ENCODE measurements at places on chromosomes 11 and 22.

DNA sequence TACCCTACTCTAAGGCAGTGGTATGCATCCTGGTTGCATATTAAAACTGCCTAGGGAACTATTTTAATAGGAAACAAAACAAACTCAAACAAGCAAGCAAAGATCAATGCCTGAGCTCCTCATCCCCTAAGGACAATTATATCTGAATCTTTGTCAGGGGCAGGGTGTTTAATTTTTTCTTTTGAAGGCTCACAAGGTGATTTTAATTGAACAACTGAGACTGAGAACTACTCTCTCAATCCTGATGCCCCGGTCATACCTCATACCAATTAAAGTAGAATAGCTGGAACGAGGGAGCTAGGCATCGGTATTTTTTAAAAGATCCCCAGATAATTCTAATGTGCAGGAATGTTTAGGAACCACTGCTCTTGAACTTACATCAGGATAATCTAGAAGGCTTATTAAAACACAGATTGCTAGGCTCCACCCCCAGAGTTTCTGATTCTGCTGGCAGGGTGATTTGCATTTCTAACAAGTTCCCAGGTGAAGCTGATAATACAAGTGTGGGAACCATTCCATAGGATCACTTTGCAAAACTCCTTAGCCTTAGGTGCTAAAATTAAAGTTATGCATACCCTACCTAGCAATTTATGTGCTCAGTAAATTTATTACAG is 416.5 kb downstream of the GUCY1A2 start:
- no peak for DNase-seq

DNA sequence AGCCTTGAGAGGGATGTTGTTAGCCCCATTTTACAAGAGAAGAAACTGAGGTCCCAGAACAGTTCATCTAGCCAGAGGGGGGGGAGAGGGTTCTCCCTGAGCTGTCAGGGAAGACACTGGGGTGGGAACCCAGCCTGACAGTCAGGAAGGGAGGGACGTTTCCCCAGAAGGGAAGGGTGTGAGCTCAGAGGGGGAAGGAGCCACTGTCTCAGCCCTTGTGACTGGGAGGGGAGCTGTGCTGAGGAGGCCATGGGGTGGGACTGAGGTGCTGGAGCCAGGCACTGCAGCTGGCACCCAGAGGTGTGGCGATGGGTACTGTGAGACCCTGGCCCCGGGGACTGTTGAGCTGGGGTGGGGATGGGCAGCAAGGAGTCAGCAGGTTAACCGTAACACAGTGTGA is 35.7 kb downstream of the DAGLA start:
- no peak for DNase-seq

DNA sequence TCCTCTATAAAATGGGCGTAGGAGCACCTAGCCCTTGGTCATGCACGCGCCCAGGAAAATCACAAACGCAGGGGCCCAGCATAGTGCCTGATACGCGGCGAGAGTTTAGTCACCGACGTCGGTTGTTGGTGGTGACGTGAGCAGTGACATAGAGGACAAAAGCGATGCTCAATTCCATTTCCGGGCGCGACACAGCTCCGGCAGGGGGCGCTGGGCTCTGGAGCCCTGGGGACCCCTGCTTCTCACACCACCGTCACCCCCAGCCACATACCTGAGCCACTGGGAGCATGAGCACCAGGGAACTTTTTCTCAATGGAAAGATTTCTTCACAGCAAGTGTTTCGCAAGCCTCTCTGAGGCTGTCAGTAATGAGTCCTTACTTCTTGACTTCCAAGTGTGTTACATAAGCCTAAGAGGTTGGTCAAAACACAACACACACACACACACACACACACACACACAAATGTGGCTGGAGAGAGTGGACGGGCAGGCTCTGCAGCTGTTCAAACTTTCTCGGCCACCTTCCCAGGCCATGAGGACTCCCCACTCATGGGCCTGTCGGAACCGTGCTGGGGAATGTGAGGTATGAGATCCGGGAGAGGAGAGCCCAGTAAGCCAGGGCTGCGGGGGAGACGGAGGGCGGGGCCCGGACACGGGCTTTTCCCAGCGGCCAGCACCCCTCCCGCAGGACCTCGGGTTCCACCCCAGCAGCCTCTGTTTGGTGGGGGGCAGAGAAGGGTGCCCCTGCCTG is 36.9 kb upstream of the LINC01488 start:
- no peak for DNase-seq

DNA sequence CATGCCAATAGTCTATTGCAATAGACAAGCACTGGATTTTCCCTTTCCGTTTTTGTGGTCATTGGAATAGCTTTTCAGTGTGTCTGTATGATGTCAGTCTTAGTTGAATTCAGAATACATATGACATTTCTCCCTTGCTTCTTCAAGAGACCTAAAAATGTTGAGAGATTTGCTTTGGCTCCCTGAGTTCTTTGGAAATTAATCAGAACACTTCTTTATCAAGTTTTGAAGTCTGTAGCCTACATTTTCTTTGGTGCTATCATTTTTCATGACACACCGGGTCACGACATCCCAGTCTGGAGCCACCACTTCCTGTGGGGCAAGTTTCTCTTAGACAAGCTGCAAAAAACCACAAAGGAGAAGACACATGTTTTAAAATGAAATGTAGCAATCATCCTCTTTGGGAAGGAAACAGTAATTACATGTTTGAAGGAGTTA is 847.1 kb downstream of the OPCML start:
- DNase-seq: no peak

- DNase-seq: no peak
These were observed 1.2 kb upstream of the DRG1 start for GRCh38 chr22:31398231-31398630.

- DNase-seq: no peak
These were observed 8.6 kb downstream of the CCDC81 start for GRCh38 chr11:86383041-86383955.

DNA sequence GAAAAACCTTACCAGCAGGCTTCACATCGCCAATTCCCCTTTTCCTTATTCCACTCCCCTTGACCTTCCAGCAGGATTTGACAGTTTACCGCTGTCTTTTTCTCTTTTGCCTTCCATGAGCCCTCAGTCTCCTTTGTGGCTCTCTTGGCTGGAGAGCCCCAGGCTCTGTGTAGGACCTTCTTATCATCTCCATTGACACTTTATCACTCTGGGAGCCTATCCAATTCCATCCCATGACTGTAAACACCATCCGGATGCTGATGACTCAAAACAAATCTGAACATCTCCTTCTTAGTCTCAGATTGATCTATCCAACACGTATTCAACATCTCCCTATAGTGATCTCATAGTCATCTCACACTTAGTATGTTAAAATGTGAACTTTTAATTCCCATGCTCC is 36.0 kb downstream of the HTR3A start:
- no peak for DNase-seq

DNA sequence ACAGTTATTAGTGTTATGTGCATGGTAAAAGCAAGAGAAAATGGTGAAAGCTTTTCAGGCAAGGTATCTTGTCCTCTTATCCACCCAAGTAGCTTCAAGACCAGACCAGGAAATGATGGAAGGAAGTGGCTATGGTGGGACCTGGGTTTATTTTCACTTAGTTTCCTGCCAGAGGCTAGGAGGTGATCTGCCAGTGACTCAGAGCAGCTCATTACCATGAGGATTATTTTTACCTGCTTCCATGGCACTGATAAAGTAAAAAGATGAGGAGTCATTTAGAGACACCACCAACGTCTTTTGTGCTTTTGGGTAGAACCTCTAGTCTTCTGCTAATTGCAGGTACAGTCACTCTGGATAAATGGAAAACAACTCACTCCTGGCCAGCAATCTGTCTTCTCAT is 339.9 kb upstream of the KIRREL3 start:
- DNase-seq: no peak

DNA sequence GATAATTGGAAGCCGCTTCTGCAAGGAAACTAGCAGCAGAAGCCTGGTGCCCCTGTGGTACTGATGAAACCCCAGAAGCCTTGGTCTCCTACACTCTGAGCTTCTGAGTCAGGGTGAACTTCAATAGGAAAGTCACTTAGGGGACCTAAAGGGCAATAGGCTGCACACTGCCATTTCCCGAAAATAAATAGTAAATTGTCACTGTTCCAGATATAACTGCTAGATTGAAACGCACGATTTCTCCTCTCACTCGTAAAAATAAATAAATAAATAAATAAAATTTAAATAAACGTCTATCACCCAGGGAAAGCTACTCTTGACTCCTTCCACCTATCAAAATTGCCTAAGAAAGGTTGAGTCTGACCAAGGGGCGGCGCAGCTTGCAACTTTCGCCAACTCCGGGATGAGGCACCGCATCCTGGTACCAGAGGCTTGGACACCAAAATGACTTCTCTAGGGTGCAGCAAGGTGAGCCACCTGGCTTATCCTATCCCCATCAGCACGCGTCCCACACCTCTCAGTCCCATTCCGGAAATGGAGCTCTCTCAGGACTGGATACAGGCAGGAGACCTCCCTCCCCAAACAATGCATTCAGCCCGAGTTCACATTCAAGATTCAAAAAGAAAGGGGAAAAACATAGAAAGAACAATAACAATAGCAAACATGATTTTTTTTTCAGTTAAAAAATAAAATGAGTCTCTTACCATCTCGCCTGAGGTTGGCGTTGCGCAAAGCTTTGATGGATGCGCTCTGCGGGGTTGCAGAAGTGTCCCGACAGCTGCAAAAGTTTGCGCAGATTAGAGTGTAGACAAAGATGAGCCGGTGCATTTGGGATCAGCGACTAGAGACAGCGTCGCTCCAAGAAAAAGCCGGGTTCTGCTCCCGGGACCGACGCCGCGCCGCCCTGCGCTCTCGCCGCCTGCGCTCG is 583 bp downstream of the PDGFD start:
- no peak for DNase-seq

DNA sequence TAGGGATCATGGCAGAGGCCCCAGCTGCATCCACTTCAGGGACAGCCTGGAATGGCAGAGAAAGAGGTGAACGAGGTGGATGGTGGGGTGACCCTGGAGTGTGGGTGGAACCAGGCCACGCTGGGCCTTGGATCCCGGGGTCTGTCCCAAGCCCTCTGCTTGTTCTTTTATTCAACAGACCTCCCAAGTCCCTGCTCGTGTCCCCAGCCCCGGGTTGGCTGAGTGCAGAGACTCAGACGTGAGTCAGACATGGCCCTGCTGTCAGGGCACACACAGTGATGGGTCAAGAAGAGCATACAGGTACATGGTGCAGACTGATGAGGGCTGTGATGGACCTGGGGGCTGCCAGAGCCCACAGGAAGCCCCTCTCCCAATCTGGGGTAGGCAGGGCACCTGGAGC is 6.6 kb downstream of the ARHGAP8 start:
- no peak for DNase-seq

- DNase-seq: no peak
These were observed 47.7 kb downstream of the C11orf91 start for GRCh38 chr11:33652930-33653329.

DNA sequence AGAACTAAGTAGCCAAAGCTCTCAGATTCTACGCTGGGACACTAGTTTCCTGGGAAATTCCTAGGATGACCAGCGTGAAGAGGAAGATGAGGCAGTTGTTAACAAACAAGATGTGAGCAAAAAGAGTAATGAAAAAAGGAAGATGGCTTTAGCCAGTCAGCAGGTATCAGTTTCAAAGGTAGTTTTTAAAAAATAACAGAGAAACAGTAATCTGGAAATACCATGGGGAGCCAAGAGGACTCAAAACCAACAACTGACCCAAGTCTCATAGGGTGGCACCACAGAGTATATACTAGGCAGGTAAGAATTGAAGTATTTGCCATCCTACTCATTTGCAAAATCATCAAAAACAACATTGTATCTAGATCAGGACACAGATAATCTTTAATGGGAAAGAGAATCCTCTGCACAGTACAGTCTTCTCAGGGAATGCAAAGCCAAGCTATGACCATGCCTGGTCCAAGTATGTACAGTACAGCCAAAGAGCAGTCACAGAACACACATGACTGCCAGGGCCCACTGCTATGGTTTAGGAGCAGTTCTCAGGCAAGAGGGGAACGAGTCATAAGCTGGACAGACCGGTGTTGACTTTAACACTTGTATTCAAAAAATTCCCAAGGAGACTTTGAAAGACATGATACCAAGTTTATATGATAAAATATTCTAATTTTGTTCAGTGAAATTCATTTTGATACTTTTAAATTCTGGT is 20.6 kb downstream of the MSANTD4 start:
- DNase-seq: no peak

- peak; percentile 60 for DNase-seq
These were observed 14.6 kb upstream of the MIAT start for GRCh38 chr22:26642465-26643417.

DNA sequence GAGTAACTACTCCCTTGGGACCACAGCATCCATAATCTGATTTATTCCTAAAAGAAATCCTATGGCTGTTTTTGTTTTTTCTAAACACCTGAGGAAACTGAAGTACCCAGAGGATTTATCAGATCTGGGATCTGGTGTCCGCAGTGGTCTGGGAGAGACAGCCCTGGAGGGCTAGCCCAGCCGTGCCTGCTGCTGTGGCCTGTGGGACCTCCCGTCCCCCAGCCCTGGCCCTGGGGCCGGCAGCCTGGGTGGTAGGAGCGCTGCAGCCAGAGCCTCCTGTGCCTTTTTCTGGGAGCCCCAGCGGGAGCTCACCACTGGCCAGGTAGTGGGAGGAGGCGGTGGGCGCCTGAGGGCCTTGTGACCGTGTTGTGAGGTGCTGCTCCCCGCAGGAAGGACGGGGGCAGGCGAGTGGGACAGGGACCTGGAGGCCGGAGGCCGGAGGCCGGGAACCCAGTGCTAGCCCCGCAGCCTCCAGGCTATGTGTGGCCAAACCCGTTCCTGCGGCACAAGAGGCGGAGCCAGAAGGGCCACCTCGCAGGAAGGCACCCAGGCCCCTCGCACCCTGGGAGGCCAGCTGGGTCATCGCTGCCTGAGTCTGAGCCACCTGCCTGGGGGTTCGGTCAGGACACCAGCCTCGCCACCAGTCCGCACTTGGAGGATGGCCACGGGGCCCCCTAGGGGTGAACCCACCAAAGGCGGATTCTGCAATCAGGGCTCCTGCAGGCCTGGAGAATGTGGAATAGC is 18.2 kb upstream of the C11orf96 start:
- no peak for DNase-seq

GRCh38 chr22:49112176-49112575 is 715.5 kb downstream of the BRD1 start:
- DNase-seq: no peak

- DNase-seq: no peak
These were observed 94.7 kb downstream of the CACNA1I start for GRCh38 chr22:39665229-39665628.

DNA sequence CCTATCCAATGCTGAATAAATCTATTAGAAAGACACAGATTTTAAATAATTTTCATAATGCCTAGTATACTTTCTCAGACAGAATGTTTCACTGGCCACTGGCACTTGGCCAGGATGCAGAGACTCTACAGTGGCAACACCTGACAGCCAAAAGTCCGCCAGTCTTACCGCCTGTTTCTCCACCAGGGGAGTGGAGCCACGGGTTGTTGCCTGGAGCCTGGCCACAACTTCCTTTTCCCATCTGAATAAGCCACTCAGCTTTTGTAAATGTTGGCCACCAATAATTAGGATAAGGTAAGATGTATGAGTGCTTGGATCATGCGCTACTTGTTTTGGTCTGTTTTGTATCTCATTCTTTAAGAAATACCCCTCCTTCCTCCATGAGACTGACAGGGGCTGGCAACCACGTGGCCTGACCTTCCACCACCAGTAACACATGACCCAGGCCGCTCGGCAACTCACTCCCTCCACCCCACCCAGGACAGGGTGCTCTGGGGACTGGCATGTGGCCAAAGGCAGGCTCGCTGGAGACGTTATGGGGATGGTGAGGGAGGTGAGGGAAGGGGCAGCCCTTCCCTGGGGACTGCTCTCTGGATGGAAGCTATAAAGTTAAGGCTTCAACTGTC is 93.0 kb upstream of the BID start:
- no peak for DNase-seq

Measured in stimulated activated CD4-positive, alpha-beta T cell treated with anti-CD3 and anti-CD28 coated beads, TNF-alpha, amount 100 ng/mL, for 24 hours (primary cell).